Endothelial cell of coronary artery (primary cell): ENCODE measurements at places on chromosomes 3 and 15. TPM values are rescaled to one million over a fixed set of nuclear protein-coding genes. Genes with fewer than 3 reads are reported as not detected.

The FETUB gene
- total RNA-seq: not detected in 2 replicates

The MYZAP gene
- total RNA-seq: 4.2 and 7.6 TPM in 2 replicates

The NAALADL2 gene
- total RNA-seq: 2.9 and 3.0 TPM in 2 replicates

The FHIT gene
- total RNA-seq: 0.18 and 0.38 TPM in 2 replicates

The DUOXA2 gene
- not detected in 2 replicates for total RNA-seq

The RARRES1 gene
- total RNA-seq: 0.81 and 4.2 TPM in 2 replicates

The GOLGA6L7 gene
- not detected in 2 replicates for total RNA-seq

The CPN2 gene
- total RNA-seq: not detected in 2 replicates
